Lung (tissue), 17 donors: ENCODE measurements at places on chromosomes 11 and 22.

DNA sequence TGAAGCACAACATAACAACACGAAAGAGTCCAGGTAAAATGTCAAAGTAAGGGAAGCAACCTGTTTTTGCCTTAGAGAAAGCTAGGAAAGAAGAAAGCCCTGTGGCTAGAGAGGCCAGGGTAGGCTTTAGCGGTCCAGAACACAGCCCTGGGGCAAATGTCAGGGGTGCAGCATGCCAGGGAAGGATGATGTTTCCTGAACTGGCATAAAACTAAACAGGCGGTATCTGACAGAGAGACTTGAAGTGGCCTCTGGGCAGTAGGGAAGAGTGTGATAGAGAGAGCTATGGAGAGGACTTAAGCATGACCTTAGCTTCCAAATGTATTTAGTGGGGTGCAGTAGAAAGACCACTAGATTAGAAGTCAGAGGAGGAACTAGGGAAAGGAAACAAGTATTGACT, 103.5 kb downstream of the KCNC1 start:
- DNase-seq = no peak

DNA sequence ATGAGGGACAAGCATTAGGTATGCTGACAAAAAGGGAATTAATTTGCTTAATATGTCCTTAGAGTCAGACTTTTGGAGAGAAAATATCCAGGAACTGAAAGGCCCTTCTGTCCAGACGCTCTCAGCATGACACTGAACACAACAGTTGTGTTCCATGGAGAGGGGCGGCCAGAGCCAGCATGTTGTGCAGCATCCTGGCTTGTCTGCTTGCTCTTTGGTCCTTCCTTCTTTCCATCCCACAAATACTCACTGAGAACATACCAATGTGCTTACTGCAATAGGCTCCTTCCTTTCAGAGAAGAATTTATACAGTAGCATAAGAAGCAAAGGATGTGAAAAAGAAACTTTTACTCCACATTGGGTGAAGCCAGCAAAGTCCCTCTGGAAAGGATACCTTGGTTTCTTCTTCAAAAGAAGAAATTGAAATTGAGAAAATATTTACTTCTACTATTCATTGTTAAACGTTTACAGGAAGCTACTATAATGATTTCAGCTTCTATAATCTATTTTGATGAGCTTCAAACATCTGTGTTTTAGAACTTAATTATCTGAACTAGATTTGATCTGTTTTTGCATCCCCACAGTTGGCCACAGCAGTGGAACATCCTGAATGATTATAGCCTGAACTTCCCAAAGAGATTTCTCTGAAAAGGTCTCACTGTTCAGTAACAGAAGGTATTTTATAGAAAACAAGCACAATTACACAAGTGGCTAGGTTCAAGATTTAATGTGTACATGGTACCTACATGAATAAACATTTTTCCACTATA, 304.1 kb upstream of the PITPNB start:
- no peak for DNase-seq

DNA sequence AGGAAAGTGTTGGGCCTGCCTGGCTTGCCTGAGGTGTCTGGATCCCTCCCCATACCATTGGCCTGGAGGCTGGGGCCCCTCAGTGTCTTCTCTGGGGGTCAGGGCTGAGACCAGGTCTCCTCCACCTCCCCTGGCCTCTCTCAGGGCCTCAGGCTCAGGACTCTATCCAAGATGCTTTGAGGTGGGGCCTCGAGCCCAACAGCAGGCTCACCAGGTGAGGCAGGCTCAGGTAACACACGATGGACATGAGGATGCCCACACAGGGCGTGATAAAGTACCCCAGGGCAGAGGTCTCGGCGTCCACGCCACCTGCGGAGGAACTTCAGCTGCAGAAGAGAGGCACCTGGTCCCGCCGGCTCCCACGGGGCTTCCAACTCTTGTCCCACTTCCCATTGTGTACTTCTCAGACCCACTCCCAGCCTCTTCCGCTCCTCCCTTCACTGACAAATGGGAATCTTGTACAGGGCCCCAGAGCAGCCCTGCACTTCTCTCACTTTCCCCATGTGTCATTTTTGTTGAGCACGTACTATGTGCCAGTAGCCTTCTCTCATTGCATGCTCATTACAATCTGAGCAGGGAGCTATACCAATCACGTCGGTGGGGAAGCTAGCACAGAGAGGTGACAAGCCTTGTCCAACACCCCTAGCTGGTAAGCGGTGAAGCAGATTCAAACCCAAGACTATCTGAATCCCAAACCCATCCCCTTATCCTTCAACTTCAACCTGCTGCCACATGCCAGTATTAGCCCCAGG, 3.8 kb downstream of the SLC29A2 start:
- DNase-seq = no peak

DNA sequence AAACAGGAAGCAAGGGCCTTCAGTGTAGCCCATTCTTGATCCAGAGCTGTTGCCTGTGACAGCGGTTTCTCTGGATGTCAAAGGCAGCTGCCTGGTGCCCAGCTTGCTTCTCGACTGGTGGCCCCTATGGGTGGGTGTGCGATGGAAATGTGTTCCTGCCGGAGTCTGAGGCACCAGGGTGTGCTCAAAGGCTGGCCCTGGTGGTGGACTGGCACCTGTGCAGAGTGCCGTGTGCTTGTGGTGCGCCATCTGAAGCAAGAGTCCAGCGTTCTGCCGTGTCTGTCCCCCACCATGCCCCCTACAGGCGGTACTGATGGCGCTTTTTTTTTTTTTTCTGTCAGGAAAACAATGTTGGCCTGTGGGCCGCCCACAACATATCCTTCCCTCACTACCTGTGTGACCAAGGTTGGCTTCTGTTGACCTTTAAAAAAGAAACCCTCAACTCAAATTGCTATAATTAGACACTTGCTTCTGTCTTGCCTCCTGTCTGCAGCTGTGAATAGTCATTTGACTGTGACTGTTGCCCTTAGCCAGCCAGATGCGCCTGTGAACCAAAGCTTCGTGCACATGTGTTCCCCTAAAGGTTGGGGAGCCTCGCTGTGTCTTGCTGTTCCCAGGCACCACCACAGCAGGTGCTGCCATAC, 4.7 kb upstream of the RANBP1 start:
- no peak for DNase-seq

DNA sequence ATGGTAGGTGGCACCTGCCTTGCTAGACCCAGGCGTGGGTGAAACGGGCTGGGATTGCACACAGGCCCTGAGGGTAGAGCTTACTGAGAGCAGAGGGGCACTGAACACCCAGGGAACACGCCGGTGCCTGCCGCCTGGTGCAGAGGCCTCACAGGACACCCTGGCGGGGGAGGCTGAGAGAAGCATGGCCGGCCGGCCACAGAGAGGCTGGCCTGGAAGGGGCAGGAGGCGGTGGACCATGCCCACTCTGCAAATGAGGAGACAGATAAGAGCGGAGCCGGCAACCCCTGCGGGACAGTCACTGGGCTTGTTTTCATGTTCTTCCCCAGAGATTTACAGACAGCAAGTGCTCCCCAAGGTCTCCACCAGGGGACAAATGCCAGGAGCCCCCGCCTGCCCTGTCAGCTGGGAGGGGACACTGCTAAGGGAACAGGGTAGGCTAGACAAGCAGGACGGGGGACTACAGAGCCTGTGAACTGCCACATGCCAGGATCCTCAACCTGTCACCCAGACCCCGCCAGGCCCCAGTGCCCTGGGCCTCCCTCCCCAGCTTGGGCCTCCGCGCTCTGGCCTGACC, 38.5 kb upstream of the TCF20 start:
- DNase-seq = no peak

GRCh38 chr11:127199306-127199801, 198.8 kb upstream of the KIRREL3 start:
- DNase-seq = no peak

- no peak for DNase-seq
Observed at GRCh38 chr22:32206774-32207758, 2.2 kb upstream of the RFPL2 start.

DNA sequence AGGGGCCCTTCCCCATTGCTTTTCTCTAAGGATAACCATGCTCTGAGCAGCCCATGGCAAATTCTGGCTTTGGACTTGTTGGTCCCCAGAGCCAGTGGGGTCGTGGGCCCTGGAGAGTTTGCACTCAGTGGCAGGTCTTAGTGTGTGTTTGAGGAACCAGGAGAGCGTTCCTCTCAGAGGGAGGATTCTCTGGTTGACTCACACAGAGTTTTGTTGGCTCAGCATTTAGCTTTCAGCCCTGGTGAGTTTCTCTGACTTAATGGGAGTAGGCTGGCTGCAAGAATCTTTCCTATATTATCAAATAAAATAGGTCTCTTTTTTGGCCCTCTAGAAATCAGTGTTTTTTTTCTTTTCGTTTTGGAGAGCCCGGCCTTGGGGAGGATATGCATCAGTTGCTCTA, 20.9 kb downstream of the ST14 start:
- DNase-seq = no peak

- DNase-seq = no peak
Observed at GRCh38 chr22:36816339-36816635, 548 bp downstream of the PVALB start.

DNA sequence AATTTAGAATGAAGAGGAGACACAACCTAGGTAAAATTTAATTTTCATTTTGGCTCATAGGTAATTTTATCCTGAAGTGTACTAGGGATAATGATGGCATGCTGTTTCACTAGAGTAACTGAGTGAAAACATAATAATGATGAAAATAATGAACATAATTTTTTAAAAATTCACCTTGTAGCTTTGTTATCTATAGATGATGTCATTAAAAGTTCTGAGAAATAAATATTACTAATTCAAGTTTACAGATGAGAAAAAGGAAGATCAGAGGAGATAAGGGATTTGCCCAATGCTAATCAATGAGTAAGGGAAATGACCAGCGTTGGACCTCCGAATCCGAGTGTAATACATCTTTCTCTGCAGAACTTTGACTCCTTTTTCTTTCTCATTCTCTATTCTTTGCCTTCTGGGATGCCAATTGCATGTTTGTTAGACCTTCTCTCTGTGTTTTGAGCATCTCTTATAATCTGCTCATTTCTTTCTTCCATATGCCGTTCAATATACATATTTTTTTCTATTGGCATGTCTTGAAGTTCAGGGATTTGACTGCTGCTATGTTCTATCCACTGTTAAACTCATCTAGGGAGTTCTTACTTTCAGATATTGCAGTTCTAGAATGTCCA, 186.5 kb downstream of the SNX19 start:
- no peak for DNase-seq

DNA sequence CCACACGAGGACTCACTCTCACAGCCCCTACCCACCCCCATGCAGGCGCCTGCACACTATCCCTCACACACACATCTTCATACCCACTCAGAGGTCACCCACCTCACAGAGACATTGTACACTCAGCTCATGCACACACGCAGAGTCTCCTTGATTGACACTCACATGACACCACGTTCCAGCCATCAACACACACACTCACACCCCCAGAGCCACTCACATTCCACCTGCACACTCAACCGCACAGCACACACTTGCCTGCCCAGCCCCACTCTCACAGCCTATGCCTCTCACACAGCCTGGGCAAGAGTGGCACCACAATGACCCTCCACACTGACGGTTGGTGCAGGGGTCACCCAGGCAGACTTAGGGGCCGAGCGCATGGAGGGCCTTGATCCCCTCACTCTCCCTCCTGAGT, 2.2 kb downstream of the SPI1 start:
- DNase-seq = no peak

GRCh38 chr11:41237382-41237781, 222.1 kb downstream of the LRRC4C start:
- DNase-seq = no peak

DNA sequence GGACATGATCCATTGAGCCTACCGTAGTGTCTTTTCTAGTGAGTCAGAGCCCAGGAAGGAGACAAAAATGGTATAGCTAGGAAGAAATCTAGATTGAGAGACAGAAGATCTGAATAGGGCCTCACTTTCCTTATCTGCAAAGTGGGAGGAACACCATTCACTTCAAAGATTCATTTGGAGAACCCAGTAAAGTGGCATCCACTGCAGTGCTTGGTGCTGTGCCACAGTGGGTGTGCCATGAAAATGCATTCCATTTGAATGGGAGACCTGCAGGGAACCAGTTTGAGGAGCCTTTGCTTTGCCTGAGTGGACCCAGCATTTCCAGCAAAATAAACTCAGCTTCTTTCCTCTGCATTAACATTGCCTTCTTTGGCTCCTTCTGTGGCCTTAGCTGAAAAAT, 470.5 kb upstream of the CADM1 start:
- DNase-seq = no peak

GRCh38 chr11:75663808-75664207, 5.0 kb downstream of the MAP6 start:
- DNase-seq = no peak

- DNase-seq = no peak
Observed at GRCh38 chr22:38712486-38713207, 6.9 kb downstream of the GTPBP1 start.

GRCh38 chr22:36855478-36855877, 5.3 kb upstream of the NCF4 start:
- no peak for DNase-seq

GRCh38 chr22:45709866-45710265, 38.2 kb downstream of the ATXN10 start:
- no peak for DNase-seq

DNA sequence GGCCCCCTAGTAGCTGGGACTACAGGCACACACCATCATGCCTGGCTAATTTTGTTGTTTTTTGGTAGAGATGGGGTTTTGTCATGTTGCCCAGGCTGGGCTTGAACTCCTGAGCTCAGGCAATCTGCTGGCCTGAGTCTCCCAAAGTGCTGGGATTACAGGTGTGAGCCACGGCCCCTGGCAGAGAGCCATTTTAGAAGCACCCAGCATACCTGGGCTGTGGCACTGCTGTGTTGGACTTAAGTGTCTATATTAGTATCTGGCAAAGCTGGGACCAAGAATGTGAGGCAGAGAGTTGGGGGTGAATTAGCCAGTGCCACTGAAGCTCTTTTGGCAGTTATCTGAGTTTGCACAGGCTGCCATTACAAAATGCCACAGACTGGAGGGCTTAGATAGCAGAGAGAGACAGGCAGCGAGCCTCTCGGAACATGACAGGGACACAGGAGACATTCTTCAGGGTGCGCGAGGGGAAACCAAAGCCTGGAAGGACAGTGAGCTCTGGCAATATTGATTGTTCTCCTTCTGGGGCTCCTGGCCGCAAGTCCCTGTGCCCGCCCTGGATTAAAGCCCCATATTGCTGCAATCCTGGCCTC, 87.7 kb upstream of the ALX4 start:
- no peak for DNase-seq

GRCh38 chr11:41201156-41201555, 258.3 kb downstream of the LRRC4C start:
- peak; percentile 63 for DNase-seq

DNA sequence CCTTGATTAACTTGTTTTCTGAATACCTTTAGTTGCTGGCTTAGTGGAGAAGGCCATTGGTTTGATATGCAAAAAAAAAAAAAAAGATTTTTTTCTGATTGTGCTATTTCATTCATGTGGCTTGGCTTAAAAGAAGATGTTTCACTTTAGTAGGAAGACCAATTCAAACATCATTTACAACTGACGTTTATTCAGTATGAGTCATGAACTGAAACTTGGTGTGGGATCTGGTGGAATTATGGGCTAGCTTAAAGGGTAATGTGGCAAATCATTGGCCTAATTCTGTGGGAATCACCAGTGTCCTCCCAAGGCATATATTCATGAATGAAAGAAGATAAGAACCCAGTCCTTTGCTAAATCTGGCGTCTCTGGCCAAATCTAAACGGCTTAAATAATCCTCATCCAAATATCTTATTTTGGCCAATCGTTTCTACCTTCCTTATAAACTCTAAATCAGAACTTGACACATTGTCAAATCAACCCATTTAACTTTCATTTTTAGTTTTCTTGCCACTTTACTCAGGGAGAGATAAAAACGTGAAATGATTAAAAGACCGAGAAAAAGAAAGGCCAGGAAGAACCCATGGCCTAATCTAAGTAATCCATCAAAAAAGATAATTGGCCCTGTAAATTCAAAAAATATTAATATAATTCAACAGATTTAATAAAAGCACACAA, 77.0 kb downstream of the DDIAS start:
- DNase-seq = no peak
